ENCODE measurements at places on chromosomes 4 and X.

GRCh38 chr4:25493466-25493865 lies 116.4 kb downstream of the ANAPC4 start:
- no peak for DNase-seq

GRCh38 chrX:15500497-15500966 lies at the start of gene BMX:
BMX (plus strand) TSS chrX:15500807; CDS start chrX:15508354, 7,547 bp downstream.
- no peak for DNase-seq

- no peak for DNase-seq
Observed at GRCh38 chr4:92618968-92619367, 315.2 kb downstream of the GRID2 start.

GRCh38 chr4:73477176-73477575 lies 4.4 kb upstream of the AFM start:
- no peak for DNase-seq

DNA sequence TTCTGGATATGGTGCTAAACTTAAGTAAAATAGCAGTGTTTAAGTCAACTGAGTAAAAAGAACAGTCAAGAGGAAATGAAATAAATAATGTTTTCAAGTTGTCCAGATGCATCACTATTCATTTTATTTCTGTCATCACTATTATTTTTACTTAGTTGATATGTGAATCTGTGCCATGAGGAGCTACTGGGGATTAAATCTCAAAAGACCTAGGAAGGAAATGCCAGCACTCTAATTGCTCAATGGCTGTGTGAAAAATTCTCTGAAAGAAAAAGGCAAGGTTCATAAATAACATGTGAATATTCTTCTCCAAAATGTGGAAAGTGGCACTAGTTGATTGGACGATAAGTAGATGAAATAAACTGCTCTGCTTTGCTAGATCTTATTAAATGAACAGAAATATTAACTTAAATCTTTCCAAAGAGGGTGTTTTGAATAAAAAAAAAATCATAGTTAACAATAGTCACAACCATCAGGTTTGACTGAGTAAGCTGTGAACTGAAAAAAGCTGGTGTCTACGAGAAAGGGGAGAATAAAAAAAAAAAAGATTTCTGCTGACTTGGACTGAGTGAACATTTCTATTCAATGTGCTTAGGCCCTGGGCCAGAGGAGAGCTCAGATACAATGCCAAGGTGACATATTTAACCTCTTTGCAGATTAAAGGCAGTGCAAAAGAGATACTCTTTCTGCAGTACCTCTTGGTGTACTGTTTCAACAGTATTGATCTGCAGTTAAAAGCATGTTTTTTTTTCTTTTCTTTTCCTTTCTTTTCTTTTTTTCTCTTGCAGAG lies 1.6 kb downstream of the SPARCL1 start:
- no peak for DNase-seq
